ENCODE measurements at places on chromosomes 4 and X. TPM values are rescaled to one million over a fixed set of nuclear protein-coding genes. Genes with fewer than 3 reads are reported as not detected.

The GRIA2 gene
- not detected for total RNA-seq

The EGF gene
- total RNA-seq: 1.0 TPM

The MUC7 gene
- not detected for total RNA-seq

The ABCG2 gene
- total RNA-seq: 1.0 TPM

The CD38 gene
- total RNA-seq: 0.33 TPM

The GLOD5 gene
- not detected for total RNA-seq

The VCX gene
- not detected for total RNA-seq

The SLC39A8 gene
- 9.3 TPM for total RNA-seq

The TMEM47 gene
- 77.8 TPM for total RNA-seq

The SPARCL1 gene
- total RNA-seq: 1.2 TPM

The SERTM2 gene
- total RNA-seq: under 0.01 TPM

The POU4F2 gene
- not detected for total RNA-seq

The DCAF12L2 gene
- total RNA-seq: 0.15 TPM

The GAGE12F gene
- total RNA-seq: not detected

The RASL11B gene
- 0.66 TPM for total RNA-seq

The CXorf49 gene
- total RNA-seq: not detected

The TDO2 gene
- 5.8 TPM for total RNA-seq

The TLR6 gene
- 1.3 TPM for total RNA-seq

The NXF2 gene
- total RNA-seq: not detected

The COX18 gene
- total RNA-seq: 31.9 TPM

The JCHAIN gene
- total RNA-seq: 5.8 TPM

The PNPLA4 gene
- 16.0 TPM for total RNA-seq

The NXF2B gene
- not detected for total RNA-seq

The CYP2U1 gene
- total RNA-seq: 14.1 TPM

The PFKFB1 gene
- total RNA-seq: not detected

The CRLF2 gene
- not detected for total RNA-seq

The NEIL3 gene
- total RNA-seq: 4.0 TPM

The SMR3B gene
- total RNA-seq: not detected

The SYNPO2 gene
- 2.0 TPM for total RNA-seq

The AKAP17A gene
- 23.3 TPM for total RNA-seq

The HSD17B13 gene
- total RNA-seq: 0.15 TPM

The MAGEA11 gene
- total RNA-seq: under 0.01 TPM

The CC2D2A gene
- 39.1 TPM for total RNA-seq

The COX7B2 gene
- not detected for total RNA-seq

The SMIM10 gene
- 6.4 TPM for total RNA-seq

The PRAF2 gene
- total RNA-seq: 14.6 TPM

The ASB11 gene
- total RNA-seq: not detected

Measured in smooth muscle cell of trachea (primary cell).